Activated CD4-positive, alpha-beta T cell treated with anti-CD3 and anti-CD28 coated beads for 4 hours (primary cell): ENCODE measurements at places on chromosomes 1 and 21.
A peak's percentile ranks its signal among the peaks of the same experiment; 100 is the strongest.

- DNase-seq = peak; percentile 9
These were observed 670 bp downstream of the CLSTN1 start for GRCh38 chr1:9822897-9823692.

GRCh38 chr21:41681348-41681801 lies 85.5 kb downstream of the RIPK4 start:
- no peak for DNase-seq

DNA sequence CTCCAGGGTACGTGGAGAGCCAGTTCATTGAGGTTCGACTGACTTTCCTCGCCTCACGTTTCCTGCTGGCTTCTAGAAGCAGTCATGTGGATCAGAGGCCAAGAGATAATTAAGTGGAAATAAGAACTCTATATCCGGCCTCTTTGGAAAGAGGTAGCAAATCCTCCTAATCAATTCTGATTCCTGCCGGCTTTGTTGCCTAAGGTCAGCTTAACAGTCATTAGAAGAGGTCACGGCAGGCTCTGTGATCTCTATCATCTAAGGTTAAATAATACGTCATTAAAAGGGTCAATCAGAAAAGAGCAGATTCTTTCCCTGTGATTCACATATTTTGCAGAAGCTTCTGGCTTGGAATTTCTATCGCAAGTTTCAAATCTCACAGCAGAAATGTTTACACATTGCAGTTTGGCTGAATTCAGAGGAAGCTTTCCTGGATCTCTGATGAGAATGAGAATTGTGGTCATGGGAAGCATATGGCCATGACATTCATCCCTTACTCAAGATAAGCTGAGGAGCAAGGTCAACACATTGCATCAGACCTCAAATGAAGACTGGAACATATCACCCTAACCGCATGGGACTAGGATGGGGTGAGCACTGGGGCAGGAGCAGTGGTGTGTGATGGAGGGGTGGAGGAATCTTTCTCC lies 189.4 kb downstream of the PBX1 start:
- no peak for DNase-seq

DNA sequence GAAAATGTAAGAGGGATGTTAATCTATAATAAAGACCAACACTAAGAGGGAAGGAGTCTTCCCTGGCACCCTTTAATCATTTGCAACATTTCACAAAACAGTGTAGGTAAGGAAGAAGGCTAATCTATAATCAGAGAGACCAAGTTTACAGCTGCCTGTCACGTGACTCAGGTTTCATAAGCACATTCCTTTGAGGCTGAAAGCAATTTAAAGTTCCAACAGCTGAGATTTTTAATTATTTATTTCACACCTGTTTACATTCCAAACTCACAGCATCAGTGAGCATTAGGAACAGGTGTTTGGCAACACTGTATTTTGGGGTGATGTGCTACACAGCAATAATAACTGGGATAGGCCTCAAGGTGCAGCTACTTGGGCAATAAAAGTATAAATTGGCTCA lies 75.7 kb upstream of the PGBD5 start:
- DNase-seq = no peak

- DNase-seq = no peak
These were observed 105.2 kb downstream of the SUSD4 start for GRCh38 chr1:223258751-223259198.

GRCh38 chr1:221013691-221014660 lies 134.7 kb downstream of the HLX start:
- no peak for DNase-seq

- DNase-seq = no peak
These were observed 29.9 kb upstream of the RCAN3 start for GRCh38 chr1:24472527-24473251.

- DNase-seq = peak; percentile 26
These were observed 20.7 kb downstream of the FOXO6 start for GRCh38 chr1:41381692-41382479.

DNA sequence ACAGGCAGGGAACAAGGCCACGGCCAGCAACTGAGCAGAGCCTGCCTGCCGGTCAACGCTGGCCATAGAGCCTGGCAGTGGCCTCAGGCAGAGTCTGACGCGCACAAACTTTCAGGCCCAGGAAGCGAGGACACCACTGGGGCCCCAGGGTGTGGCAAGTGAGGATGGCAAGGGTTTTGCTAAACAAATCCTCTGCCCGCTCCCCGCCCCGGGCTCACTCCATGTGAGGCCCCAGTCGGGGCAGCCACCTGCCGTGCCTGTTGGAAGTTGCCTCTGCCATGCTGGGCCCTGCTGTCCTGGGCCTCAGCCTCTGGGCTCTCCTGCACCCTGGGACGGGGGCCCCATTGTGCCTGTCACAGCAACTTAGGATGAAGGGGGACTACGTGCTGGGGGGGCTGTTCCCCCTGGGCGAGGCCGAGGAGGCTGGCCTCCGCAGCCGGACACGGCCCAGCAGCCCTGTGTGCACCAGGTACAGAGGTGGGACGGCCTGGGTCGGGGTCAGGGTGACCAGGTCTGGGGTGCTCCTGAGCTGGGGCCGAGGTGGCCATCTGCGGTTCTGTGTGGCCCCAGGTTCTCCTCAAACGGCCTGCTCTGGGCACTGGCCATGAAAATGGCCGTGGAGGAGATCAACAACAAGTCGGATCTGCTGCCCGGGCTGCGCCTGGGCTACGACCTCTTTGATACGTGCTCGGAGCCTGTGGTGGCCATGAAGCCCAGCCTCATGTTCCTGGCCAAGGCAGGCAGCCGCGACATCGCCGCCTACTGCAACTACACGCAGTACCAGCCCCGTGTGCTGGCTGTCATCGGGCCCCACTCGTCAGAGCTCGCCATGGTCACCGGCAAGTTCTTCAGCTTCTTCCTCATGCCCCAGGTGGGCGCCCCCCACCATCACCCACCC lies at the start of gene TAS1R3:
Gene TAS1R3 (plus strand): TSS at position 213 of the 898 bp plus-strand sequence. CDS start 66 bp downstream, at position 279.
- DNase-seq = no peak

DNA sequence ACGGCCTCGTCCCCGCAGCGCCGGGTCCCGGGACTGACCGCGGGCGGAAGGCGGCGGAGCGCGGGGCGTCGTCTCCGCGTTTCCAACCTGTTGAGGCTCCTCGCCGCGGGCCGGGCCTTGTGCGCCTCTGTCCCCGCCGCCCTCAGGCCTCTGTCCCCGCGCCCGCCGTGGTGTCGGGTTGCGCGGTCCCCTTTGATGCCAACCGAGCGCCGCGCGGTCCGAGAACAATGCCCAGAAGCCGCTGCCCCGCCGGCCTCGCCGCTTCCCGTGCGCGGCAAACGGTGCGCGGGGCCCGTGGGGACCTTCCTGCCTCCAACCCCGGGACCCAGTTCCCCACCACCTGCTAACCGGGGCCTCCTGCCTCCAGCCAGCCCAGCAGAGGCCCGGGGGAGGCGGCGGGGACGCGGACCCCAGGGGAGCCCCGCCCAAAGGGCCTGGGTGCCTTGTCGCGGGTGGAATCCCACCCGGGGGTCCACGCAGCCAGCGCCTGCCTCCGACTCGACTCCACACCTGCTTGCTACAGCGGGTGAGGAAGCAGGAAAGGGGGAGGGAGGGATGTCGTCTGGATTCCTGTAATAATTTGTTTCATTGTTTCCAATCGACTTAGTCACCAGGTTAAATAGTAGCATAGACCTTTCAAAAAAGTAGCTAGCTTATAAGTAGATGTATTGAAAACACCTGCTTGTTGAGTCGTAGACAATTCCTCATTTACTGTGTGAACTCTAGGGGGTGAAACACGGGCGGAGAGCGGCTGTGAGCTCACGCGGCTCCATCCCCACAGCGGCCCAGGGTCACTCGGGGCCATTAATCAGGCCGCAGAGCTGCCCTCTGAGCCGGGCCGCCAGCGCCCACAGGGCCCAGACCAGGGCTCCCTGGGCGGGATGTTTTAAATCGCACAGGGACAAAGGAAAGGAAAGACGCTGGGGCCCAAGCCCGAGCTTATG lies 1.1 kb downstream of the COL18A1 start:
- peak; percentile 20 for DNase-seq

DNA sequence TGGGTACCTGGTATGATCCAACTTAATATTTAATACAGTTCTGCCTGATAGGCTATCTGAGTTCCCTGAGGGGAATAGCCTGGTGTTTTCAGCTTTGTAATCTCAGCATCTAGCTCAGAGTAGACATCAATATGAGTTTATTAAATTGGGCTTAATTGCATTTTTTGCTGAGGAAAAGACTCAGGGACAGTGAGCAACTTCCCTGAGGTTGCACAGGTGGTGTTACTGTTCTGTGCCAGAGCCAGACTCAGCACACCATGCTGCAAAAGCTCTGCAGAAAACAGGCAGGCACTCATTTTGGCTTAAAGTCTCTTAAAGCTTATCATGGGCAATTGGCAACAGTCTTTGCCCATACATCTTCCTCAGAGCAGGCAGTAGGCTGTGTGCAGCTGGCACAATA lies 90.5 kb upstream of the JUN start:
- DNase-seq = no peak

DNA sequence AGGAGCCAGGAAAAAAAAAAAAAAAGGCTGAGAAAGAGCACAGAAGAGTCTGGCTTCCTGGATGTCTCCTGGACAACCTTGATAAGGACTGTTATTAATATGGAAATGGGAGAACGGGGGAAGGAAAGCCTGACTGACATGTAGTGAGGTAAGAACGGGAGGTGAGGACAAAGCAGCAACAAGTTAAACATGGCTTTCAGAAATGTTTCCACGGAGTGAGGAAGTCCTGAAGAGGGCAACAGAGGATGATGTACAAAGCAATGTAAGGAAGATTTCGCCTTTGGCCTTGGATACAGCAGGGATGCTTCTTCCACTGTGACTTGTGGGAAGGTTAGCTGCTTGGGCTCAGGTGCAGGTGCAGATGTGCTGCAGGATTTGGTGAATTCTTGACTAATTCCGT lies 11.9 kb upstream of the NIBAN1 start:
- DNase-seq = no peak

- no peak for DNase-seq
These were observed 524.5 kb downstream of the MATN1 start for GRCh38 chr1:30198795-30199403.

DNA sequence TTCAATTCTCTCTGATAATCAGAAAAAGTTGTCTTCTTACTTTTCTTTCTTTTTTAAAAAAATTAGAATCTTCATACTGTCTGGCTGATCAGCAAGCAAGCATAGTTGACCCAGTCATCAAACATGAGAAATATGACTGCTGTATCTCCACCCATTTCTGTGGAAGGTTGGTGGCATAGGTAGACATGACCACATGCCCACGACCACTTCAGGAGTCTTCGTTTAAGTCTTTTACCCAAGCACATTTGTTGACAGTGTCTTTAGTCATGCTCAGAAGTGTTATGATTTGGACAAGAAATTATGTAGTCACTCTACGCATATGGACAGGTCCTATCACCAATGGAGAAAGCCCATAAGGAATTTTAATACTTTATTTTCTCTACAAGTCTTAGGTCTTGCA lies 74.8 kb upstream of the HSPA13 start:
- no peak for DNase-seq

DNA sequence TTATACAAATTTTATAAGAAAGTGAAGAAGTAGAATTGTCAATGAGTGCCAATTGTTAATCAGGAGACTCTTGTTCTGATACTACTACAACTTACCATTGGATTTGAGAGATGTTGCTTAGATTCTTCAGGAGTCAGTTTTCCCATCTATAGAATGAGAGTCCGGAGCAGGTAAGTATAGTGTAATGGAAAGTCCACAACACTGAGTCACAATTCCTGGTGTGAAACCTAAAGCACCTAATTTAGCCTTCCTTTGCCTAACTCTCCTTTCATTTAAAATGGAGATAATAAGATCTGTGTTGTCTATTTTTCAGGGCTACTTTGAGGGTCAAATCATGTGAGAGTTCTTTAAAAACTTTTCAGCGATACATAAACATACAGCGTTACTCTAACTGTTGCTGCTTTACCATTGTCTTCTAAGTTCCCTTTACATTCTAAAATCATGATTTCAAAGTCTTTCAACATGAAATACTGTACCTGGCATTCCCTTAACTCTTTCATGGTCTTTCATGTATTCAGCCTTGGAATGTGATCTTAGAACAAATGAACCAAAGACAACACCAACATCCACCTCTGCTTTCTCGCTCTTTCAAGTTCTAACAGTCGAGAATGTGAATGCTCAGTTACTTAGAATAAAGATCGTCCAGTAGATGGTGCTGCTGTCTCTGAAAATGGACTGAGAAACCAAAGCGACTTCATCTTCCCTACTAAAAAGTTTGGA lies 90.9 kb downstream of the SLC30A10 start:
- DNase-seq = no peak

DNA sequence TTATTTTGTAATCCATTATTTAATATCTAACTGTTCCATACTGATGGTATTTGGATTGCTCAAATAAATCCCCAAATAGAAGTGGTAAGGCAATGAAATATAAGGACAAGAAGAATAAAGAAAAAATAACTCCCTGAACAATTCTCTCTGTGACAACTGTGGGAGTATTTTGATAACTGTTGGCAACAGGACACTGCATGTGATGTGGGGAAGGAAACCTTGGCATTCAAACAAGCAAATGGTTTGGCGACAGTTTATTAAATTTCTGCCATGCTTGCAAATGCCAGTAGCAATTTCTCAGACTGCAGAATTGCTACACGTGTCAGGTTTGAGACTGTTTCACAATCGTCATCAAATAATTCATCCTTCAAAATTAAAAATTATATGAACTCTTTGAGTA lies 8.6 kb upstream of the MRPL39 start:
- DNase-seq = no peak

- no peak for DNase-seq
These were observed 29.6 kb downstream of the LGALS8 start for GRCh38 chr1:236553370-236553769.

- DNase-seq = no peak
These were observed 26.3 kb downstream of the CAPN9 start for GRCh38 chr1:230773396-230774033.

GRCh38 chr1:29050166-29050565 lies 73.5 kb downstream of the TMEM200B start:
- no peak for DNase-seq

DNA sequence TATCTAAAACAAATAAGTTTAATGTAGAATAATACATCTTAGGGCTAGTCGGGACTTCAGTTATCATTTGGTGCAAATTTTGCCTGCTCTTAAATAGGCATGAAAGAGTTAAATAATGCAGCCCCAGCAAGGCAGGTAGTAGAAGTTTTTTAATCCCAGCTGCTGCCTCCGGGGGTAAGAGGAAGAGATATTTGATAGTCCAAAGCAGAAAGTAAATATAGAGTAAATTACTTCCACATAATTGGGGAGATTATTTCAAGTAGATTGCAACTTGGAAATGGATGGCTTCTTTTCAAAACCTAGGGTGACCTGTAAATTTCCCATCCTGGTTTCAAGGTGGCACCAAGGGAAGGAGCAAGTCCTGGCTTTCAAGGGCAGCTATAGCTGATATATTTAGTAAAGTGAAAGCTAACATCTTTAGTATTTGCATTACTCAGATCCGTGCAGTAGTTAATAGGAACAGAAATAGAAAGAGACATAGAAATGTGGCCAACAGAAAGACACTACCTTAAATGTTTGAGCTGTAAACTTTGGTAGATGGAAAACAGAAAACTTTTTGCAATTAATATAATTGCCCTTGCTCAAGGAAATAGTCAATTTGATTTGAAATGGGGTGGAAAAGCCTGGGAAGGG lies 109.1 kb downstream of the LMO4 start:
- DNase-seq = no peak
